ENCODE measurements at places on chromosomes 3 and 15. TPM values are rescaled to one million over a fixed set of nuclear protein-coding genes. Genes with fewer than 3 reads are reported as not detected.

GRCh38 chr3:72904163-72904562 is 16.3 kb downstream of the GXYLT2 start:
- no peak for DNase-seq

DNA sequence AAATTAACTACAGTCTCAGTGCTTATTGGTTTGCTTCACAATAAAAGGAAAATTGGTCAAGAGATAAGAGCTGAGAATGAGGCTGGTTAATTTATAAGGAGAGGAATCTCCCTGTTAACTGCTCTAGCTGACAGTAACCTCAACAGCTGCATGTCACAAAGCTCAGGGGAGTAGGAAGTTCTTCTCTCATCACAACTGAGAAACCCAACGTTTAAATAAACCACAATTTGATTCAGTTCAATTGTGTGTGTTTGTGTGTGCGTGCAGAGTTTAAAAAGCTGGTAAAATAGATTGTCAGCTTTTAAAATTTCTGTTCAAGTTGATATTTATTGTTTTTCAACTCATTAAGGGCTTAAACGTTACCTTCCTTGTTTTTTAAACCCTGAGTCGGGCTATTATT is 3.5 kb upstream of the TGFBR2 start:
- no peak for DNase-seq

Gene HTR3E
- total RNA-seq = not detected

DNA sequence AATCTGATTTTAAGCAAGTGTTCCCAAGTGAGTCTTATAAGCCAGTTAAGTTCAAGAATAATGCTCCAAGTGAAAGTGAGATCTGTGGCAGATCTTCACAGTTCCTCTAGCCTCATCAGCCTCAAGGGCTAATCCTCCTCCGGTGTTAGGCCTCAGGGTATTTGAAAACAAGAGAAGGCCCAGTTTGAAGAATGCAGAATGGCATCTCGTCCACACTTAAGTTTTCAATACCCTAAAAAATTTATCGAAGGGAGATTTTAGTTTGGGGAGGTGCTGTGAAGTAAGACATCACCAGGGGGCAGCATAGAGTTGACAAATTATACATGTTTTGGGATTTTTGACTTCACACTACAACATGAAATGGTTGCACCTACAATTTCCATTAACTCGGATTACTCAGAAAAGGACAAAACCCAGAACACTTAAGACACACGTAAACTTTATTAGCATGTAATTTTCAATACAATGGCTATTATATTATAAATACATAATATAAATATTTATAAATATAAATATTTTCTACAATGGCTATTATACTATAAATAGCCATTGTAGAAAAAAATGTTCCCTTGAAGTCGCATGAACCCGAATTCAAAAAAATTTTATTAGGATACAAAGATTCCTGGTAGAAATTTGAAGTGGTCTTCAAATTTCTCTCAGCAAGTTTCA is 2.3 kb upstream of the TMEM266 start:
- no peak for DNase-seq

DNA sequence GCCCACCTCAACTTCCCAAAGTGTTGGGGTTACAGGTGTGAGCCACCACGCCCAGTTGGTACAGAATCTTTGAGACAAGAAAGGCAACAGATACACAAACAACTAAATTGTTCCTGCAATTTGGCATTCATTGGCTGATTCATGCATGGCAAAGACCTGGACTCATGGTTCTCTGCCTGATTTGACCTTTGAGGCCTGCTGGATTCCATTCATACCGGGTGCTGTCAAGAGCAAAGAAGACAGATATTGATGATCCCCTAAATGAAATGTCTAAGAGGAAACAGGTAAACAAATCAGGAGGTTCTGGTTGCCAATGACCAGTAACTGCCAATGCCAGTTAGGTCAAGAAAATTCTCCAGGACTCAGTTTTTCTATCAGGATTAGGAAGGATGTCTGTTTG is 43.9 kb upstream of the RAD18 start:
- DNase-seq = no peak

GRCh38 chr3:169841171-169841570 is 28.5 kb upstream of the LRRC34 start:
- DNase-seq = no peak

- no peak for DNase-seq
These were observed 126.2 kb upstream of the ATP10A start for GRCh38 chr15:25989327-25989726.

DNA sequence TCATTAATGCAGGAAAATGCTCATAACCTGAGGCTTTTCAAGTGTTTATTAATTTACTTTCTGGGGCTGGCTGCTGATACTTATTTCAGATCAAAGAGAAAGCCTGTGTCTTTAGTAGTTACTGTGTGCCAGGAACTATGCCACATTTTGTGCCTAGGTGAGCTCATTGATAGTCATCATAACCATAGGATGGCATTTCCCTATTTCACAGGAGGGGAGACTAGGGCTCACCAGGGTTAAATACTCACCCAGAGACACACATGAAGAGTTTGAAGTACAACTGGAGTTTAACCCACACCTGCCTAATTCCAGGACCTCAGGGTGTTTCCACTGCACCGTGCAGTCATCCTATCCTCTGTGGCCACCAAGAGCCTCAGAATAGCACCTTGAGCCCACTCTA is 264.4 kb upstream of the NR2E3 start:
- DNase-seq = no peak

DNA sequence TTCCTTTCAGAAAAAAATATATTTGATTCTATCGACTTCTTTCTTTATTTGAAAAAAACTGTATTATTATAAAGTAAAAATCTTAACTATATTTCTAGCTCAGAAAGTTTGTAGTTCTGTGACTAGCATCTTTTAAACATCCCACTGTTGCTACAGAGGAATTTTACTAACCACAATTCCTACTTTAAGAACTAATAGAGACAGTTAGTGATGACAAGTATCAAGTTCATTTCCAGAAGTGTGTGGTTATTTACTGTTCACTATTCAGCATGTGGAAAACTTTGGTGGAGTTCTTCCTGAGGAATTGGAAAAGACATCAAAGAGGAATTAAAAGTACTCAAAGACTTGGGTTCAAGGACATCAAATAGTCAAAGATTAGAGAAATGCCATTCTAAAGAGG is 524.1 kb upstream of the CBLB start:
- DNase-seq = no peak

Gene PLIN1
- total RNA-seq = 0.07 TPM

DNA sequence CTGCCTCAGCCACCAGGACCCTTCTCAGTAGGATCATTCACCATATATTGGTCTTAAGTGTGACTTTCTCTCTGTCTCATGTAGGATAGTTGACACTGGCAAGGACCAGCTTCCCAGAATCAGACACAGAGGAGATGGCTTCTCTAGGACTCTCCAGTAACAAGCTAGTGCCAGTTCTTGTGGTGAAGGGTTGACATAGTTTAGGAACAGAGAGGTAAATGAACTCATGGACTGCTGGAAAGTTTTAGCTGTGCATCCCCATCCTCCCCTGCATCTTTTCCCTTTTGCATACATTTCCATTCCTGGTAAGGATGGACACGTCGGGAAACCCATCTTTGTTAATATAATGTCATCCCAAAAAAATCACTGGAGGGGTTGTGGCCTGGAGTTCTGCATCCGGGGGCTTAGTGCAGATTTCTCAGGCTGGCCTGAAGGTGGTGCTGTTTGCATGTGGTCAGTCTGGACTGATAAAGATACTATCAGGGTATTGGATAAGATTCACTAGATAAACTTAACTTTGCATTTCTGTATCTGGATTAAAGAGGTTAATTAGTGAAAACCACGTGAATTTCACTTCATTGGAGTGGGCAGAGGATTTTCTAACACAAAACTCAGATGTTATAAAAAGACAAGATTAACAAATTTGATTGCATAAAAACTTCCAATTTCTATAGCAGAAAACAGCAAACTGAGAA is 110.8 kb downstream of the TBC1D2B start:
- DNase-seq = no peak

DNA sequence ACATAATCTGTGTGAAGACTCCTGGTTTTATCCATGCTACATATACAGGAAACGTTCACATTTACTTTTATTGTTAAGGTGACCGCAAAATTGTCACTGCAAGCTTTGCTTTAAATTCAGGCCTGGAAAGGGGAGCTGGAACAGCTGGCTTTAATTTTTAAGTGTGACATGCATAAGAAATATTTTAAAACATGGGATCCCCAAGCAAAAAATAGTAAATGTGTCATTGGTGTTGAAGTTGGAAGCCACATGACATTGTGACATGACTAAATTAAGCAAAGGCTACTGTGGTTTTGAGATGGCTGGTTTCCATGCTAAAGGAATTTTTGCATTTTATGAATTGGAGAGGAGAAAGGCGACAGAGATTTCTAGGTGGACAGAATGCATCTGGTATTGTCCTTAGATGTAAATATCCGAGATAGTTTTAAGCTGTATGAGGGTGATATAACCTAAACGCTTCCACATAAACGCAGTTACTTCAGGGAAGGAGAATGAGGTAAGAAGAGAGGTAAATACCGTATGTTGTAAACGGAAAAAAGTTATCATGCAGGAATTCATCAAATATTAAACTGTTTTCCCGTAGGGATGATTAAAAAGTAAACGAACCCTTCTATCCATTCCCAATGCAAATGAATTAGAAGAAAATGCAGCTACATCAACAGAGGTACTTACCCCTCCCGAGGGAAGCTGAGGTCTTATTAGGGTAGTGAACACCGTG is 927 bp upstream of the FYTTD1 start:
- DNase-seq = no peak

DNA sequence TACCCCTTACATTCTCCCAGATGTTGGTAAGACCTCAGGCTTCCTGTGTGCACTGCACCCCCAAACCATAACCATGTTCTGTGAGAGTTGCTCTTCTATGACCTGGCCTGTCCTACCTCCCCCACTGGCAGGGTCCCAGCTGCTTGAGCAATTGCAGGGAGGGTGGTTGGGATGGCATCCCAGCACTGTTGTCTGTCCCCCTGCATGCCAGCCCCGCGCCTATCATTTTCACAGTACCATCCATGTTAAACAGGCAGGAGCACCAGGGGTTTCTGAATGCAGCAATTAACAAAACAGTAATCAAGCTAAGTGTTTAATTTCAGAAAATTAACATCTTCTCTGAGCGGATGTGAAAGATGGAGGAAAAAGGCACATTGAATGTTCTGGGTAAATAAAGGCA is 345.5 kb downstream of the EPHB1 start:
- no peak for DNase-seq
